NK-92 treated with Interleukin-12 subunit alpha and Interleukin-12 subunit beta, amount 100 ng/mL, for 24 hours (cell line): ENCODE measurements at places on chromosomes 5 and 9.

GRCh38 chr9:33452828-33453271 lies 5.5 kb upstream of the AQP3 start:
- DNase-seq: peak; percentile 38

DNA sequence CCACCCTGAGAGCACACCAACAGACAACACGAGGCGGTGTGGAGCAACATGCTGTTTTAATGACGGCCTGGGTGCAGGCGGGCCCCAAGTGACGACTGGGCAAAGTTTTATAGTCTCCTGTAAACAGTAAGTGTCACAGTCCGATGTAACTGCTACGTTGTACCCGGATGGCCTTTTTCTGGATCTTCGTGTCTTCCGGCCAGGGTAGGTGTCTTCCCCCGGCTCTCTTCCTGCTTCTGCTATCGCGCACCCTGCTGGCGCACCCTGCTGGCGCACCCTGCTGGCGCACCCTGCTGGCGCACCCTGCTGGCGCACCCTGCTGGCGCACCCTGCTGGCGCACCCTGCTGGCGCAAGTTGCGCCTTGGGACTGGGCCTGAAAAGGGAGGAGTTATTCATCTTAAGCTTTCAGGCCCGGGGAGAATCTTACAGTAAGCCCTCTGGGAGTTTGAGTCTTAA lies 143.0 kb upstream of the TARS1 start:
- no peak for DNase-seq

DNA sequence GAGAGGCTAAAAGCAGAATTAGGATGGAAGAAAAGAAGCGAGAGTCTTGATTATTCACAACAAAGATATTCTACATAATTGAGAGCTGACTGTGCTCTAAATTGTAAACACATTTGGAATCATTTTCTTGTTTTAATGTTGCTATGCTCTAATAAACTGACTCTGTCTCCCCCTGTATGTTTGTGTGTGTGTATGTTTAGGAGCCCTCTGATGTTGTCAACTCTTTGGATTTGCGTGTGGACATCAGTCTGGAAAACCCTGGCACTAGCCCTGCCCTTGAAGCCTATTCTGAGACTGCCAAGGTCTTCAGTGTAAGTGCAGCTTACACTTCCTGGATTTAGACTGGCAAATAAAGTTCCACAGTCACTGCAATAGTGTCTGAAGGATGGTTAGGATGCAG lies 37.8 kb downstream of the MOCS2 start:
- no peak for DNase-seq

- no peak for DNase-seq
These were observed 121.6 kb downstream of the WNK2 start for GRCh38 chr9:93305497-93306020.

GRCh38 chr5:158354958-158355357 lies 496.0 kb upstream of the CLINT1 start:
- DNase-seq: no peak

- no peak for DNase-seq
These were observed 2.4 kb downstream of the EGR1 start for GRCh38 chr5:138467711-138468132.

- no peak for DNase-seq
These were observed 502.5 kb downstream of the PDE4D start for GRCh38 chr5:59390989-59391388.

- DNase-seq: no peak
These were observed 6.8 kb upstream of the CCL21 start for GRCh38 chr9:34716711-34717110.

DNA sequence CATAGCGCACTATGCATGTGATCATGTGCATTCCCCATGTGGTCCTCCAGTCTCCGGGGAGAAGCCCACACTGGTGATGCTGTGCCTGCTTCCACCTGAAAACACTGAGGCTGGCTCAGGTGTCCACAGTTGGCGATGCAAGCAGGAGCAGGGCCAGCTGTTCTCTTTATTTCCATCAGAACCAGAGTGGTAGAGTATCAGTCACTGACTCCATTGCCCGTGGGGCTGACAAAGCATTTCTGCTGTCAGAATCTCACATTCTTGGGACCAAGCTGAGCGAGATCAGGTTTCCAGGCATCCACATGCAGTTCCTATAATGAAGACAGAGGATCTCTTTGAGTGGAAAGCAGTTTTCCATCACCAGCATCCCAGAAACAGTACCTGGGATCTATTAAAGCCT lies 52.5 kb downstream of the GADD45G start:
- no peak for DNase-seq

GRCh38 chr5:78509884-78510769 lies 138.4 kb downstream of the LHFPL2 start:
- no peak for DNase-seq

DNA sequence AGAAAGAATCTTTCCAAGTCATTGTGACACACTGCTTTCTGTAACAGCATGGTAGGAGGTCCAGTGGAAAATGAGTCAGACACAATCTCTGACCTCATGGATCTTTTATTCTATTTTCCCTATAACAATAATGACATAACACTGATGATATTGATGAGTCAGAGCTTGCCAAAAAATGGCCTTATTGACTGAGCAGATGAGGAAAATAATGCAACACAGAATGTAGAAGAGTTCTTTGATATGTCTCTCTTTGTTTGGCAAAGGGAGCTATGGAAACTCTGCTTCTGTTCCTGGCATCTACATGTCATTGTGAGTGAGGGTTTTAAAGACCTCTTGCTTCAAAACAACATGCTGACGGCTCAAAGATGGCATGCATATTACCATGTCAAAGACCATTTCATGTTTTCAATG lies 443.1 kb upstream of the ZNF608 start:
- DNase-seq: no peak

DNA sequence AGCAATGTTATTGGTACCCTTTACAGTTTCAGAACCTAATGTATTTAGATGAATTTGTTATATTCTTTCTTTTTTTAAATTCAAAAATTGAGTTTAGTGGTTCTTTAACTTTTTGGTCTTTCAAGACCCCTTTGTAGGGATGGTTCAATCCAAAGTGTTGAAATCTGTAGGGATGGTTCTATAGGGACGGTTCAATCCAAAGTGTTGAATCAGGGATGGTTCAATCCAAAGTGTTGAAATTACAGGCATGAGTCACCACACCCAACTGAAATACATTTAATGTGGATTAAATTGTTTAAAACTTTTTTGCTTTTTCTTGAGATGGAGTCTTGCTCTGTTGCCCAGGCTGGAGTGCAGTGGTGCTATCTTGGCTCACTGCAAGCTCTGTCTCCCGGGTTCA lies 30.6 kb downstream of the SNX2 start:
- no peak for DNase-seq

DNA sequence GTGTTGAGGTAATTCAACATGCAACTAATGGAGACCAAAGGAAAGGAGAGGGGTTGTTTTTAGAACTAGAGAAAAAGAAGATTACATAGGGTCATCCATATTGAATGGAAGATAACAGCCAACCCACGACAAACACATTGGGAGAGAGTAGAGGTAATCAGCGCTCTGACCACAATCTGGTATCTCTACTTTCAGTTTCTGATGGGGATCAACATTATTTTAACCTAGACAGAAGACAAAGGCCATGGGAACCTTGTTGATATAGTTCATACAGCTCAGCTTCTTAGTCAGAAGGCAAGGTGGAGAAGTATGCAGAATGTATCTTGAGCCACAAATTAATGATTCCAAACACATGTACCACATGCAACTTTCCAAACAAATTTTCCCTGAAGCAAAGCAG lies 537.1 kb upstream of the ST8SIA4 start:
- DNase-seq: no peak

DNA sequence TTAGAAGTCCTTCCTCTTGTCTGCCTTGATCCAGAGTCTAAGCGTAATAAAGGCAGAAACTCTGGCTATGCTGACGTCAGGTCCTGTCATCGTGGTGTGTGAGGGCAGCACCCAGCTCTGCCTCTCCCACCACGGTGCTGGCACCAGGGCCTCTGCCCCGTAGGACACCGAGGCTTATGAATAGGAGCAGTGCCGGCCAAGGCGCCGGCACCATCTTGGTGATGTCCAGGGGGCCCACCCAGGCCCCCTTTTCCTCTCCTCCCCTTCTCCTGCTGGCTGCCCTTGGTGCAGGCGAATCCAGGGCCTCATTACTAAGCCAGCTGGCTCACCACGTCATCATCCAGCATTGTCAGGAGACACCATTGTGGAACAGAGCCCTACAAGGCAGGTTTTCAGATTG lies 252.3 kb downstream of the FANCC start:
- no peak for DNase-seq

DNA sequence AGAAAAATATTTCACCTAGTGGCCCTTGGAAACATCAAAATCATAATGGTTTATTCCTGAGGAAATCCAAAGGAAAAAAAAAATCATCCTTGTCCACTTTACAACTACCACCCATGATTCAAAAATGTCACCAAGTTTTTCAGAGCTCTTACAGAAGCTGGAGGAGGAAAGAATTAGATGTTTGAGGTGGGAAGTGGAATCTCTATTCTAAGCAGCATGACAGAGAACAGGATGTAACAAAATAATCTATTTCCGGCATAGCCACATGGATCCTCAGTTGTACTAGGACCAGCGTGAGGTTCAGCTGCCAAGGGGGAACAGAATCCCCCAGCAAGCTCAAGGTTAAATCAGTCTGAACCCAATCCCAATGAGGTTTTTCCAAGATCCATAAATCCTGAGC lies 40.2 kb downstream of the FBXW11 start:
- DNase-seq: no peak

GRCh38 chr9:6552498-6553121 lies 92.9 kb downstream of the GLDC start:
- DNase-seq: no peak

- no peak for DNase-seq
These were observed 143.1 kb upstream of the RANBP3L start for GRCh38 chr5:36444582-36445418.

DNA sequence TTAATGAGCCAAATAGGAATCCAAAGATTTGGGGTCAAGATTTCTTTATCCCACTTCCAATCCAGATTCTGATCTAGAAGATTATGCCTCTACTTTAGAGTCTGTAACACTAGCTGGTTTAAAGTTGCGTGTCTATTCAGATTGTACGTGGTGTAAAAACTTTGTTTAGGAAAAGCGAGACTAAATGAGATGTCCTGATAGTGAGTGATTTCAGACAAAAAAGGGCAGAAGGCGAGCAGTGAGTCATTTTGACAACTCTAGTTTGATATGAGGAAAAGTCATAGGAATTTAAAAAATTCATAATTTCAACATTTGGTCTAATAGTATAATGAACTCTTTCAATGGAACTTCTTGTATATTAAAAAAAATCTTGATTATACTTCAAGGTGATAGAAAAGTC lies 119.6 kb upstream of the KLF9 start:
- no peak for DNase-seq

DNA sequence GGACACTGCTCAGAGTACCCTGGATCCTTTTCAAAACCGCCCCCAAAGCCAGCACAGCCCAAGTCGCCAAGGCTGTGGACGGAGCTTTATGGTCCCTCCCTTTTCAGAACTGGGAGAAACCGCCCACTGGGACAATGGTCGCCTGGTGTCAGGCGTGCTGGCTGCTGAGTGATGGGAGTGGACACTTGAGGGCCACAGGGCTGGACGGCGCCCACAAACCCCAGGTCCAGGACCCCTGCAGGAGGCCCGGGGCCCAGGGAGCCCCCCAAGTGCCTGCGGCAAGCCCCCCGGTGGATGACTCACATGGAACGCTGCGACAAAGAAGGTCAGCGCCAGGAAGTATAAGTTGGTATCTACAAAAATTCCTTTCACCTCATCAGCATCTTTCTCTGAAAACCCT lies 10.9 kb downstream of the CLPTM1L start:
- DNase-seq: no peak

GRCh38 chr5:118968406-118968911 lies 19.9 kb downstream of the DTWD2 start:
- DNase-seq: no peak

- DNase-seq: no peak
These were observed 20.4 kb upstream of the ZBTB43 start for GRCh38 chr9:126784401-126784800.

GRCh38 chr5:175738126-175738525 lies 80.3 kb downstream of the HRH2 start:
- no peak for DNase-seq

DNA sequence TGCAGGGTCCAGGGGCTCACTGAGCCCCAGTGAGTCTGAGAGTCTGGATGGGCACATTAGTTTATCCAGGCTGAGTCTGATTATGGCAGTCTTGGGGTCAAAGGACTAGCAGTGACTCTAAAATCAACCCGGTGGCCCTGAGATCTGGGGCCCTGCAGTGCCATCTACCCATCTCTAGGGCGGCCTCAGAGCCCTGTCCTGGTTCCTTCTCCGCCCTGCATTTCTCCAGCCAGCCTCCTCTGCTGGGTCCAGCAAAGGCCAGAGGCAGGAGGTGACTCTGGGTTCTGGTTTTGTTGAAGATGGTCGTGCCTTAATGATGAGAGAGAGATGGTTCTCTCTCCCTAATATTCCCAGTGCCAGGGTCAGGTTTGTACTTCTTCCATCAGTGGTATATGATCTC lies 15.0 kb downstream of the DCANP1 start:
- DNase-seq: no peak
